ENCODE measurements at places on chromosomes 12 and 14. TPM values are rescaled to one million over a fixed set of nuclear protein-coding genes. Genes with fewer than 3 reads are reported as not detected.

The C2CD5 gene
- total RNA-seq, result 44.9 TPM

DNA sequence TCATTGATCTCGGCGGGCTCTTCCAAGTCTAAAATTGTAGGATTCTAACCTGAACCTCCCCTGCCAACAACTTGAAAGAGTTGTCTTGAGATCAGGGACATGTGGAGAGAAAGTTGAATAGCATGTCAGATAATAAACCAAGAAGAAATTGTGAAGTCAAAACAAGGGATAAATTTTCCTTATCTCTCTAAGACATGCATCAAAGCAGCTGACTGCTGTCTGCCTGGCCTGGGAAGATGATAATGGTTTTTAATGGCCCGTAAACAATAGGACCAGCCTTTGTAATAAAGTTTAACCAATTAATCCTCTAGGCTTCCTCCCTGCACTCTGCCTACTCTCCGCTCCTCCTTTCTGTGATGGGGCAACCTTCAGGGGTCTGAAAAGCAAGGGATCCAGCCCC lies 67.9 kb downstream of the DPF3 start:
- H3K4me1 ChIP-seq, result peaks cover 29% of the 10 kb centered on the region
- no peak for DNase-seq
- H3K4me3 ChIP-seq, result no peak overlapping the region
- peaks cover 33% of the 10 kb centered on the region for H3K27me3 ChIP-seq
- H3K36me3 ChIP-seq, result no peaks in the 10 kb centered on the region

GRCh38 chr12:109617491-109617890 lies 43.9 kb downstream of the MVK start:
- no peak overlapping the region for H3K4me3 ChIP-seq
- DNase-seq, result no peak
- peaks cover 60% of the 10 kb centered on the region for H3K27me3 ChIP-seq
- H3K36me3 ChIP-seq, result no peaks in the 10 kb centered on the region

The KLHL33 gene
- 0.16 TPM for total RNA-seq

DNA sequence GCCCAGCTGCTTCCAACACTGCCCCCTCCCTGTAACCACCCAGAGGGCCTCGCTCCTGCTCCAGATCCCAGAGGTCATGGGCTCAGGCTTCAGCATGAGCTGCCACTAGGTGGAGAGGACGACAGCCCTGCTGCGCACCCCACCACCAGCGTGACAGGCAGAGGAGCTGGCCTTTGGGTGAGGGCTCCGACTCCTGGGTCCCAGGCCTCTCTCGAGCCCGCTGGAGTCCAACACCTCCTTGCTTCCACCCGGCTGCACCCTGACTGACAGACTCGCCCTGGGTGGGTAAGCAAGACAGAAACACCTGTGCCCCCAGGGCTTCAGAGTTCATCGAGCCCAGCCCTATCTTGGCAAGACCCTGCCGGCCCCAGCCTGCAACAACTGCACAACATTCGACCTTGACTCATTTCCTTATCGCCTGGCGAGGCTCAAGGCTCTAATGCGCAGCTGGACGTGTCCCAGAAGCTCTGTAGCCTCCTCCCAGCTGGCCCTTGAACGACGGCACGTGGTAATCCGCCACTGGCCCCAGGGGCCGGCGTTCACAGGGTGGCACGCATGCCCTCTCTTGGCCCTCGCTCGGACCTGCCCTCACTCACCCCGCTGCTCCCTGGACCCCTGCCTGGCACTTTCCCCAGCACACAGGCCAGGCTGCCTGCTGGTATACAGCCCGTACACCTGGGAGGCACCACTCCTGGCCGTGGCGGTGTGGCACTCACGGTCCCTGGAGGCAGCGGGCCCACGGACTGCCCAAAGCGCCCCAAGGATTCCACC lies 28.0 kb downstream of the VPS37B start:
- peaks cover 26% of the 10 kb centered on the region for H3K4me1 ChIP-seq
- no peaks in the 10 kb centered on the region for H3K27me3 ChIP-seq
- H3K36me3 ChIP-seq, result peaks cover 16% of the 10 kb centered on the region
- no peak overlapping the region for H3K4me3 ChIP-seq
- DNase-seq, result no peak

The KRT78 gene
- total RNA-seq, result not detected

DNA sequence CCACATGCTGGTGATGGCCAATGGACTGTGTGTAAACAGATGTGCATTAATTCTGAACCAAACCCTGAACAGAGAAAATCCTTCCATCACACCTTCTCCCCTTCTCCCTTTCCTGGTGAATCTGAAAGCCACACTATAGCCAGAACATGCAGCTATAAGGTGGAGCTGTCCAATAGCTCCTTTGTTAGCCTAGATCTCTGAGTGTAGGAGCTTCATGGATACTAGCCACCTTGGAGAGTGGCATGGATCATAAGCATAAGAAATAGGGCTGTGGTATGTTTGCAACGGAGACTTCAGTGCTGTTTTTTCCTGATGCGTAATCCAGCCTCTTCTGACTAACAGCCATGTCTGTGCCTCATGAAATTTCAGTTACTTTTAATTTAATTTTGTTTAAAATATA lies 364.5 kb downstream of the BTG1 start:
- peaks cover 21% of the 10 kb centered on the region for H3K4me1 ChIP-seq
- H3K27ac ChIP-seq, result no peak overlapping the region
- no peaks in the 10 kb centered on the region for H3K36me3 ChIP-seq
- no peak overlapping the region for H3K4me3 ChIP-seq
- no peak for DNase-seq
